Pancreas (tissue), 10 donors: ENCODE measurements at places on chromosomes 5 and 9. TPM values are rescaled to one million over a fixed set of nuclear protein-coding genes. Genes with fewer than 3 reads are reported as not detected.

The LTC4S gene
- 4.2 TPM for polyA plus RNA-seq

The AFAP1L1 gene
- 1.5 TPM for polyA plus RNA-seq

The CARTPT gene
- 0.82 TPM for polyA plus RNA-seq

The GABBR2 gene
- not detected for polyA plus RNA-seq

The ADRA1B gene
- polyA plus RNA-seq = 0.49 TPM

The POLK gene
- polyA plus RNA-seq = 3.9 TPM

The ZCCHC10 gene
- polyA plus RNA-seq = 12.6 TPM

DNA sequence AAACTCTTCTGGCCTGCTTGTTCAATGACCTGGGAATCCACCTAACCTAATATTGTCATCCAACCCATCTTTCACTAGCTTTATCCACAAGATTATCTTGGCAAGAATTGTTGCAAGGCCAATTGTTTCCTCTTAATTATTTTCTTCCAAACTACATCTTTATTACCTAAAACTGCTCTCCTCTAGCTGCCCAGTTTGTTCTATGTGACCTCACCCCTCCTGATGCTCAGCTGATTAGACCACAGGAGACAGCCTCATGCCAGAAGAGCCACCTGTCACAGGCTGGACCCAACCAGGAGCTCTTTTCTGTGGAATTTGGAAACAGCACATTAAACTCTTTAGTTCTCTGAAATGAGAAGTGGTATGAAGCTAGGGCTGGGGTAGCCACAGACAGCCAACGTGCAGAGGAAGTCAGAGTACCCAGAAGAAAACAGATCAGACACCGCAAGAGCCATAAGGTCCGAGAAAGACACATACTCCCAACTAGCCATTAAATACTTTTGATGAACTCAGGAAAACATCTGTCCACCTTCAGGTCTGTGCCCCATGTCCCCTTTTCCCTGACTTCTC, 12.0 kb downstream of the SAXO1 start:
- DNase-seq = no peak
- no peaks in the 10 kb centered on the region for H3K27me3 ChIP-seq
- H3K27ac ChIP-seq = no peak overlapping the region
- H3K36me3 ChIP-seq = no peaks in the 10 kb centered on the region

DNA sequence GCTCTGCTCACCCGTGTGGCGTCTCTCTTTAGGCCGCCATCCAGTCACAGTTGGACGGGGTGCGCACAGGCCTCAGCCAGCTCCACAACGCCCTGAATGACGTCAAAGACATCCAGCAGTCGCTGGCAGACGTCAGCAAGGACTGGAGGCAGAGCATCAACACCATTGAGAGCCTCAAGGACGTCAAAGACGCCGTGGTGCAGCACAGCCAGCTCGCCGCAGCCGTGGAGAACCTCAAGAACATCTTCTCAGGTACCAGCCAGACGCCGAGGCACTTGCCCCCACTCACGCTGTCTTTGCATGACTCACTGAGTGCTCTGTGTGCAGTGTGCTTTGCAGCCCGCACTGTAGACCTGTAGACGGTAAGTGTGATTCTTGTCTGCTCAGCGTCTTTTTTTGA, 4.5 kb downstream of the EXOC3 start:
- H3K27me3 ChIP-seq = no peaks in the 10 kb centered on the region
- H3K4me3 ChIP-seq = no peak overlapping the region
- H3K27ac ChIP-seq = no peak overlapping the region
- peak; percentile 15 for DNase-seq
- peaks cover 5% of the 10 kb centered on the region for H3K4me1 ChIP-seq
- H3K36me3 ChIP-seq = no peaks in the 10 kb centered on the region

GRCh38 chr9:123753016-123753415, 176.9 kb downstream of the DENND1A start:
- H3K4me1 ChIP-seq = no peaks in the 10 kb centered on the region
- H3K36me3 ChIP-seq = no peaks in the 10 kb centered on the region
- no peak overlapping the region for H3K27ac ChIP-seq
- DNase-seq = no peak
- H3K27me3 ChIP-seq = no peaks in the 10 kb centered on the region

GRCh38 chr5:117461966-117462365, 887.3 kb upstream of the SEMA6A start:
- no peak for DNase-seq
- no peaks in the 10 kb centered on the region for H3K36me3 ChIP-seq
- no peaks in the 10 kb centered on the region for H3K27me3 ChIP-seq
- no peak overlapping the region for H3K4me3 ChIP-seq
- H3K4me1 ChIP-seq = no peaks in the 10 kb centered on the region

DNA sequence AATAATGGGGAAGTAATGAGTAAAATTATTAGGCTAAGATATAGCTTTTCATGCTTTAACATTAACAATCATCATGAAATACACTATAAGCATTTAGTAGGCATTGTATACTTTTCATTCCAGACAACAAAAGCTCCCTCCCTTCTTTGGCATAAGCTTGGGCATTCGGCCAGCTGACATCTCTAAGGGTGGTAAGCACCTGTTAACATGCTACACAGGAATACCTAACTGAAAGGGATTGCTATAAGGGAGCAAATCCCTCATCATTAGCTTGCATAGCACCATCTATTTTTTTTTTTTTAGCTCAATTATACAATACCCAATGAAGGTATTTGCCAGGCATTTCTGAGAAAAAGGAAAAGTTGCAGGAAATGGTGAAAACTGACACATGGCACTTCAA, 16.6 kb downstream of the STRBP start:
- no peak overlapping the region for H3K27ac ChIP-seq
- no peaks in the 10 kb centered on the region for H3K27me3 ChIP-seq
- H3K36me3 ChIP-seq = no peaks in the 10 kb centered on the region
- DNase-seq = no peak

DNA sequence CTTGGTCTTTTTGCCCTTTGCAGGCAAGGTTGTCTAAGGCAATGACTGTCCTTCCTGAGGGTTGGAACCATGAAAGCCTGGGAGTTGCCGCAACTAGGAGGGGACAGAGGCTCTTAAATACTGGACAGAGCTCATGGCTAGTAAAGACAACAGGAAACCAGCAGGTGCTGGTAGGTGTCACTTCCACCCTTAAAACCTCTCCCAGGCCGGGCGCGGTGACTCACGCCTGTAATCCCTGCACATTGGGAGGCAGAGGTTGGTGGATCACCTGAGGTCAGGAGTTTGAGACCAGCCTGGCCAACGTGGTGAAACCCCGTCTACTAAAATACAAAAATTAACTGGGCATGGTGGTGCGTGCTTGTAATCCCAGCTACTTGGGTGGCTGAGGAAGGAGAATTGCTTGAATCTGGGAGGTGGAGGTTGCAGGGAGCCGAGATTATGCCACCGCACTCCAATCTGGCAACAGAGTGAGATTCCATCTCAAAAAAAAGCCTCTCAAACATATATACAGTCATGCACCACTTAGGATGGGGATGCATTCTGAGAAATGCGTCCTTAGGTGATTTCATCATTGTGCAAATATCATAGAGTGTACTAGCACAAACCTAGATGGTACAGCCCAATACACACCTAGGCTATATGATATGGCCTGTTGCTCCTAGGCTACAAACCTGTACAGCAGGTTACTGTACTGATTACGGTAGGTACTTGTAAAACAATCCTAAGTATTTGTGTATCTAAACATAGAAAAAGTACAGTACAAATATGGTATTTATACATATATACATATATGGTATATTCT, 102.7 kb downstream of the HSPA4 start:
- no peaks in the 10 kb centered on the region for H3K27me3 ChIP-seq
- DNase-seq = no peak
- H3K4me3 ChIP-seq = no peak overlapping the region
- H3K4me1 ChIP-seq = peaks cover 7% of the 10 kb centered on the region
- H3K36me3 ChIP-seq = no peaks in the 10 kb centered on the region

DNA sequence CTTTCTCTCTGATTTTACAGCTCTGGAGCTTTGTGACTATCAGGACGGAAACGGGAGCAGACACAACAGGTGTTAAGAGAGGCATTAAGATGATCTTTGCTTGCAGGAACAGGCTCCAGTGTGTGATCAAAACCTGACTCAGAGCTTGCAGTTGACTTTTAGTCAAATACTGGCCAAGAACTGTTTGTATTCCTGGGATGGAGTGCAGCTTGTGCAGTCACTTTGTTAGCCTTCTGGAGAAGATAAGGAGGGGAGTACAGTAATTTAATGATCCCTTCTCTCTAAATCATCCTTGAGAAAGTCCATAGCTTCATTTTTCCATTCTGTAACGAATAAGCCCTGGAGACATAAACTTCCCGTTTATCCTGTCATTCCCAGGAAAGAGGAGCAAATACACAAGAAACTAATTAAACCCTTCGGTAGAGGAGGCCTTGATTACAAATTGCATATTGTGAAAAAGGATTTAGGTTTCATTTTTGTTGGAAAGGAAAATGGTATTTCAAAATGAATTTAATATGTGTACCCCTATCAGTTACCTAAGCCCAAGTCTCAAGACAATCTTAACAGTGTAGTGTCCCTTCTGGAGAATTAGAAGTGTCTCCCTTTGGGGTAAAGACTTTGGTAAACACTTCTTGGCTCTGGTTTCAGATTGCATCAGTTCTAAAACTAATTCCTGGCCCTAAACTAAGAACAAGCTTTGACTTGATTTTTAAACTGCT, 3.1 kb upstream of the STOM start:
- no peak overlapping the region for H3K4me3 ChIP-seq
- DNase-seq = no peak
- H3K36me3 ChIP-seq = no peaks in the 10 kb centered on the region
- no peaks in the 10 kb centered on the region for H3K27me3 ChIP-seq

DNA sequence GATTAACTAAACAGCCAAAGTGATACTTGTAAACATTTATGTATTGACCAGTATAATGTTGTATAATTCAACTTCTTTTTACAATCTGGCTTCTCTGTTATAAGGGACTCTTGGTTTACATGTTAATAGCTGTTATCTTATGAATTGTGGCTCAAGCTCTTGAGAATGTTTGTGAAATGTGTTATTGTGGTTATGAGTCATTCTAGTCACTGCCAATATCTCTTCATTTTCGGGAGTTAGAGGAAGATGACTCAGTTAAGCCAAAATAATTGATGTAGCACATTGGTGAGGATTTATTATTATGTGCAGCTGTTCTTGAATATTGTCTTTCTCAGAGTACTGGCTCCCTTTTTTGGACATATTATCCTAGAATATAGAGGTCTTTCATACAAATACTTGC, 655.2 kb upstream of the RIOK2 start:
- no peaks in the 10 kb centered on the region for H3K27me3 ChIP-seq
- H3K27ac ChIP-seq = no peak overlapping the region
- no peak overlapping the region for H3K4me3 ChIP-seq
- DNase-seq = no peak
- H3K4me1 ChIP-seq = no peaks in the 10 kb centered on the region

- no peak overlapping the region for H3K4me3 ChIP-seq
- H3K4me1 ChIP-seq = no peaks in the 10 kb centered on the region
- DNase-seq = no peak
Observed at GRCh38 chr5:59764361-59764760, 129.2 kb downstream of the PDE4D start.

DNA sequence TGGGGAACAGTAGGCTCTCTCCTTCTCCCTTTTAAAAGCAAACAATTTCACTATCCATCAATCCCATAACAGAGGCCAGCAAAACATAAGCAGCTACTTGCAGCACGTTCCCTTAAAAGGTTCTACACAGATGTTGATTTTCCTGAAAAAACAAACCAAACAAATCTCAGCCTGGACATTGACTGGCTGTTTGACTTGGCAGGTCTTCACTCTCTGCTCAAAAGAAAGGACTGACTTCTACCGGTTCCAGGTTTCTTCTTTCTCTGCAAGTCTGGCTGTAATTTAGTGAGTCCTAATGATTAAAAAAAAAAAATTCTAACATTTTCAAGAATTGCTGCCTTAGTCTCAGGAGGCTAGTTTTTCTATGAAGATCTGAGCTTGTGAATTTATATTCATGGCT, 203.1 kb upstream of the EFNA5 start:
- H3K4me3 ChIP-seq = no peak overlapping the region
- no peaks in the 10 kb centered on the region for H3K27me3 ChIP-seq
- H3K4me1 ChIP-seq = no peaks in the 10 kb centered on the region
- H3K36me3 ChIP-seq = no peaks in the 10 kb centered on the region
- H3K27ac ChIP-seq = no peak overlapping the region

DNA sequence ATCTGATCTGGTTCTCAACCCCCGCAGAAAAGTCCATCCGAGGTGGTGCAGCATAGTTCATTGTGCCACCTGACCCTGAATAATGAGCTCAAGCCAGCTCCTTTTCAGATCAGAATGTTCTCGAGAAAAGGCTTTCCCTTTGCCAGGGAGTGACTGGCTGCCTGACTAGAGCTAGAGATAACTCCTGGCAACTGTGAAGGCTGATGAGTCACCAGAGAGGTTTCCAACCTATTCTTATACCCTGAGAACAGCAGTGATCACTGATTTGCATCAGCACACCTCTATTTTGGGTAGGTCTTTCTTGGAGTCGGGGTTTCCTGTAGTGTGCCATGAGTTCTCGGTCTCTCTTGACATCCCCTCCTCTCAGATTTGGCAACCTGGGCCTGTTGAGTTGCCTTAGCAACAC, 127.9 kb downstream of the PIK3R1 start:
- H3K4me3 ChIP-seq = no peak overlapping the region
- no peak overlapping the region for H3K27ac ChIP-seq
- no peaks in the 10 kb centered on the region for H3K36me3 ChIP-seq
- H3K4me1 ChIP-seq = peaks cover 4% of the 10 kb centered on the region
- no peaks in the 10 kb centered on the region for H3K27me3 ChIP-seq
